ENCODE measurements at places on chromosomes 7 and 10. TPM values are rescaled to one million over a fixed set of nuclear protein-coding genes. Genes with fewer than 3 reads are reported as not detected.

DNA sequence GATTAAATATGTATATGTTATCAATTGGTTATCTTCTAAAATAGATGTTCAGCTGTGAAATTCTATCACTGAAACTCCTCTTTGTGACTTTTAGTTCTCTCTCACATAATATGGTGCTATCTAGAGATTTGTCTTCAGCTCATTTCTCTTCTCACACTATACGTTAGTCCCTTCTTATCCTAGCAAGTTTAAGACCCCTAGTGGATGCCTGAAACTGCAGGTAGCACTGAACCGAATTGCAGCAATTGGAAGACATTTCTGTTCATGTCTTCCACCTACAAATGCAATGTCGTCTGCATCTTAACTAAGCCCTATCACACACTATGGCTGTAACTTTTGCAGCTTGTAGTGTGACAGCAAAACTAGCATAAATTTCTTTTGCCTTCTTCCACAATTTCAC is 442.7 kb upstream of the POM121L12 start:
- no peak for DNase-seq

GRCh38 chr7:158530800-158531609 is 56.6 kb downstream of the PTPRN2 start:
- no peak for DNase-seq

The VGF gene
- total RNA-seq = 1.6 TPM

GRCh38 chr7:110647266-110647665 is 443.7 kb upstream of the LRRN3 start:
- no peak for DNase-seq

The FAM20C gene
- 3.8 TPM for total RNA-seq

The DOCK1 gene
- 72.6 TPM for total RNA-seq

- no peak for DNase-seq
Measured at GRCh38 chr10:44193567-44194220, 191.2 kb downstream of the CXCL12 start.

GRCh38 chr7:55099066-55099820 is 80.4 kb downstream of the EGFR start:
- DNase-seq = no peak

- peak; percentile 50 for DNase-seq
Measured at GRCh38 chr7:137454246-137454724, 110.8 kb upstream of the PTN start.

DNA sequence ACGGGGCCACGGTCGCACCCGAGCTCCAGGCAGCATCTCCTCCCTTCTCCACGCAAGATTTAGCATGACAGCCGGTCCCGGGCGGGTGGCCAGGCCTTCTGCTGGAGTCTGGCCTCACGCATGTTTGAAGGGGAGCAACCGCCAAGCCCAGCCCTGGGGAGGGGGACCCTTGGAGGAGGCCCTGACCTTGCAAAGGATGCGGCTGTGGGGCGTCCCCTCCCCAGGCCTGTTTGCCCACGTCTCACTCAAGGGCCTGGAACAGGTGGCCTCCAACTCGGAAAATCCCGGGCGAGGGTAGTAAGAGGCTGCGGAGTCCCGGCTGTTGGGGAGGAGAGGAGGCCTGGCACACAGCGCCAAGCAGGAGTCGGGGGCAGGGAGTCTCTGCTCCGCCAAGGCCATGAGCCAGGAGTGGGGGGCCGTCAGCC is 50.6 kb upstream of the DPYSL4 start:
- no peak for DNase-seq

- DNase-seq = no peak
Measured at GRCh38 chr7:116592445-116592844, 67.6 kb downstream of the CAV1 start.

GRCh38 chr10:19003341-19003740 is 45.3 kb upstream of the MALRD1 start:
- DNase-seq = no peak

The DLG5 gene
- total RNA-seq = 22.2 TPM
